Smooth muscle cell of the pulmonary artery (primary cell): ENCODE measurements at places on chromosomes 12 and 14. TPM values are rescaled to one million over a fixed set of nuclear protein-coding genes. Genes with fewer than 3 reads are reported as not detected.

KLRK1 gene
- not detected in 2 replicates for total RNA-seq

AQP5 gene
- 0.23 and 0.52 TPM in 2 replicates for total RNA-seq

SYT10 gene
- total RNA-seq, result not detected in 2 replicates

HNRNPA1 gene
- 136 and 210 TPM in 2 replicates for total RNA-seq

ZNF891 gene
- 1.2 and 1.4 TPM in 2 replicates for total RNA-seq

OR6C2 gene
- not detected in 2 replicates for total RNA-seq

GLI1 gene
- 0.26 and 0.76 TPM in 2 replicates for total RNA-seq

PTGER2 gene
- total RNA-seq, result 3.8 and 8.2 TPM in 2 replicates

SLC10A1 gene
- not detected in 2 replicates for total RNA-seq

TNFAIP2 gene
- 46.8 and 69.0 TPM in 2 replicates for total RNA-seq

KRT75 gene
- not detected in 2 replicates for total RNA-seq

PLEK2 gene
- total RNA-seq, result 0.98 and 3.6 TPM in 2 replicates
